ENCODE measurements at places on chromosomes 6 and 20.

- no peak for DNase-seq
These were observed 33.9 kb downstream of the SCAF8 start for GRCh38 chr6:154767003-154767723.

DNA sequence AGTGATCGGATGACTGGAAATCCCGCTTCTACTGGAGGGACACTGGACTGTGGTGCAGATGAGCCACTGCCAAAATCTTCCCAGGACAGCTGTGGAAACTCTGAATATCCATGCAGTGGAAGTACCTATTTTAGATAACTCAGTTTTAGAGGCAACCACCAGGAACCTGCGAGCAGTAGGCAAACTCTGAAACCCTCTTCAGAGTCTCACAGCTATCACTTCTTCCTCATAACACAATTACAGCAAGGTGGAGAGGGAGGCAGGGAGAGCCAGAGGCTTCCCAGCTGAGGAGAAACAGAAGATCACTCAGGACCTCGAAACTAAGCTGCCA is 322.8 kb upstream of the NT5E start:
- DNase-seq: no peak

DNA sequence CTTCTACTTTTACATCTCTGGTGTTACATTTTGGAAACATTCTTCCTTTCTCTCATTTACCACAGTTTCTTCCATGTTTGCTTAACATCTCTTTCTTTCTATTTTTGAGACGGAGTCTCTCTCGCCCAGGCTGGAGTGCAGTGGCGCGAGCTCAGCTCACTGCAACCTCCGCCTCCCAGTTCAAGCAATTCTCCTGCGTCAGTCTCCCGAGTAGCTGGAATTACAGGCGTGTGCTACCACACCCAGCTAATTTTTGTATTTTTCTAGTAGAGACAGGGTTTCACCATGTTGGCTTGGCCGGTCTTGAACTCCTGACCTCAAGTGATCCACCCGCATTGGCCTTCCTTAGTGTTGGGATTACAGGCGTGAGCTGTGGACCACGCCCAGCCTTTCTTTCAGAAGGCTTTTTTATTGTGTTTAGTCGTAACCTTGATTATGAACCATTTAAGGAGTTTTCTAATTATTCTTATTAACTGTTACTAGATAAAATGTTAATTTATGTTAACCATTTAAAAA is 27.8 kb downstream of the MAP3K4 start:
- DNase-seq: no peak

GRCh38 chr6:16154904-16155303 is 26.0 kb downstream of the MYLIP start:
- DNase-seq: no peak

DNA sequence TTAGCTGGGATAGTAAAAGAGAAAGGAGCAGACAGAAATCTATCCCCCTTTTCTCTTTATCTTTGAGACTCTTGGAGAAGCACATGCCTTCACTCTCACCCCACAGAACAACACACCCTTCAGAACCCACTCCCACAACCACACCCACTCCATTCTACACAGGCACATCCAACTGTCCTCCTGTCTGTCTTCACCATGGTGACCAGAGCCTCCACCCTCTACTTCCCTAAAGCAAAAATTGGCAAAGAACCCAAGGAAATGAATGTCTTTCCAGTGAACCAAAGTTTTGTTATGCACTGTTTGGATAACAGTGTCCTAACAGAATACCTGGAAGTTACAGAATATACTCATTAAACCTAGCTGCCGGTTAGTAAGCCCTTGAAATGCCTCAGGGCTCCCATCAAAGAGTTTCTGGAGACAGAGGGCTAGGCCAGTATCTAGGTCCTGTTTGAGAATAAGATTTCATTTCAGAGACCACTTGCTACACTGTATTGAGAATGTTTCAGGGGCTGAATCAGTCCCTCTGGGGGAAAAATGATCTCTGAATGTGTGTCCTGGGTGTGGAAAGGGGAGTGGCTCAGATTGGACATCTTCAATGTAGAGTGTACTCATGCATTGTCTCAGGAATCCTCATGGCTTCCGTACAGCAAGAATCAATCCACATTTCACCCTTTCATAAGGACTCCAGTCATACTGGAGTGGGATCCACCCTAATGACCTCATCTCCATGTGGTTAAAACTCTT is 101.1 kb downstream of the LY86 start:
- DNase-seq: no peak

DNA sequence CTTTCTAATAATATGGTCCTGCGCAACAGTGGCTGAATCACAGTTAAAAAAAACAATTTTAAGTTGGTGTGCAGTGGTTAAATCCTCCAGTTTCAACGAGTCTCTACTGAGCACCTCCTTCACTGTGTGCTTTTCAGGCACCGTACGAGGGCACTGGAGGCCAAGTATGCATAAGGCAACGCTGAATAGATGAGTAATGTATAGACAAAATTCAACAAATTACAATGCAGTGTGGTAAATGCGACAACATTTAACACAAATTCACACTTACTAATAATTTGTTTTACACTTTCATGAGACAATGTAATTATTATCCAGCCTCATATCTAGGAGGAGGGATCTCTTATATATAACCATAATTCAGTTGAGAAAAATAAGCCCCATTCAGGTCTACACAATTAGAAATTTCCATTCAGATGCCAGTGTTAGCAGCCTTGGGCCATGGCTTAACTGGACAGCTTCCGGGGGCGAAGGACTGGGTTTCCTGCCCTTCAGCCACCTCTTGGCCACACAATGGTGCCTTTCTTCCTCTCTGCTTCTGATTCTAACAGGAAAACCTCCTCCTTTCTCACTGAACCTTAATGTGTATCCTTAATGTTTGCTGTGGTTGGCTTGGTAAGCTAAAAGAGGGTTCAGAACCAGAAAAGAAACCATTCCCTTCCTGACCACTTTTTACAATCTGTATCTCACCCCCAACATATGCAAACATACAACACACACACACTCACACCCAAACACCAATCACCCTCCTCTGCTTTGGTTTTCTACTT is 51.9 kb downstream of the B4GALT5 start:
- DNase-seq: no peak

DNA sequence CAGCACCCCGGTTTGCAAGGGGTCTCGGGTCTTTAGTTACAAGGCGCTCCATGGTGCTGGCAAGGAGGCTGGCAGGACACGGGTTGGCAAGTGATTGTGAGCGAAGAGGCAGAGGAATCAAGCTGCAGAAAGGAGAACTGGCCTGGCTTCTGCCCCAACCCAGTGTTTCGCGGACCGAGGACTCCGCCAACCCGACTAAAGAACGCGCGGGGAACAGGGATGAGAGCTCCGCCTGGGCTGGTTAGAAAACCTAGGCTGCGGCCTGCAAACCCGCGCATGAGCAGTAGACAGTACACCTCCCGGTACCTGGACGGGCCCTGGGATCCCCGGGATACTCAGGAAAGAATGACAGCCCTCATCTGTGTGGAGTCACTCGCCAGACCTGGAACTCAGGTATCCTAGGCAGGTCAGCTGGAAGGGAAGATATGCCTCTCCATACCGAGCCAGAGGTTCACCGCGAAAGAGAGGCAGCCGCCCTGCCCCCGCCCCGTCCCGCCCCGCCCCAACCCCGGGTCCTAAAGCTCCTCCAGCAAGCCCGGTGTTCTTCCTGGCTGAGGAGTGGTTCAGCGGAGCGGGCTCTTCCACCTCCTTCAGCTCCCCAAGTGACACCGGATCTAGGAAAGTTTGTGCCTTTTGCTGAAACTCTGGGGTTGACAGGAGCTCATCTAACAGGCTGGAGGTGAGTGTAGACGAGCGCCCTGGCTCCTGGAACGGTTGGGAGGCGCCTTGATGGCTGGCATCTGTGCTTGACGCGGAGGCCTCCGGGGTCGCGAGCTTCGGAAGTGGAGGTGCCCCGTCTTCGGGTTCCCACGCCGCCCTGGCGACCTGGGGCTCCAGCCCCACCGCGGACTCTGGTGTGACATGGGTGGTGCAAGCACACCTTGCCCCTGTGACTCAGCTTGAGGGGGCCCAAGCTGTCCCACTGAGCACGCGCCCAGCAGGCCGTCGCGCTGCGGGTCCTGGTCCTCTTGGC is 1847.3 kb upstream of the DEFB115 start:
- no peak for DNase-seq

- no peak for DNase-seq
These were observed 11.7 kb downstream of the PTPRK start for GRCh38 chr6:128508588-128509296.

DNA sequence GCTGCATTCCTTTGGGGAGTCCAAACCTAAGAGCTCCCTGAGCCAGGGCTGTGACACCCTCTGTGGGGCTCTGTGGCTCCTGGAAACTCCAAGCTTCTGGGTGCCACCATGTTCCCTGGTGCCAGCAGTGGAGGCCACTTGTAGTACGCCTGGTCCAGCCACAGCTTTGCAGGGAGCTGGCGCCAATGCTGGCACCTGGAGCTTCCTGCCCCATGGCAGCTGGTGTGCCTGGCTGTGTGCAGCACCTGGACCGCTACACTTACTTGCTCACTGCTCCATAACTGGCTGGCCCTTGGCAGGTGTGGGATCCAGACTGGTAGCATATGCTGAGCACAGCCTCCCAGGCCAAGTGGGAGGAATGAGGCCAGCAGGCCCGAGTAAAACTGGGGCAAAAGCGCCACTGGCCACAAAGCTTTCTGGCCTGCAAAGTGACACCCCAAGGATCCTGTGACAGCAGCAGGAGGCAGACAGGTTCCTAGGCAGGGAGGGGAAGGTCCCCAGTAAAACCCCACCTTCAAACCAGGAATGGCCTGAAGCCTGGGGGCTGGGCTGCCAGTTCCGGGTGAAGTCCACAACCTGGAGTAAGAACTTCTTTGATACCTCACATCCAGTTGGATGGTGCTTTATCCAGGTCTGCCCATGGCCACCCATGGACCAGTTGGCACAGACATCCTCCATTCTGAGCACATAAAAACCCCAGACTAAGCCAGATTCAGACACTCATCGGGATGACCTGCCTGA is 461.0 kb downstream of the TBC1D32 start:
- no peak for DNase-seq

DNA sequence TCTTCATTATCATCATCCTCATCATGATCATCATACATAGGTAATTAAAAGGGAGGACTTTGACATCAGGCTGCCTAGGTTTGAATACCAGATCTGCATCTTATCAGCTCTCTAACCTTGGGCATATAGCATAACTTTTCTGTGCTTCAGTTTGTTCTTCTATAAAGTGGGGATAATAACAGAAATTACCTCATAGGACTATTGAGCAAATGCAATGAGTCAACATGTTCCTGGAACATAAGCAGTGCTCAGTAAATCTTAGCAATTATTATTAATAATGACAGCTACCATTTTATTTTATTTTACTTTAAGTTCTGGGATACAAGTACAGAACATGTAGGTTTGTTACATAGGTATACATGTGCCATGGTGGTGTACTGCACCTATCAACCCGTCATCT is 7.2 kb downstream of the C20orf202 start:
- no peak for DNase-seq

GRCh38 chr20:62316331-62317166 is 13.8 kb downstream of the ADRM1 start:
- no peak for DNase-seq

DNA sequence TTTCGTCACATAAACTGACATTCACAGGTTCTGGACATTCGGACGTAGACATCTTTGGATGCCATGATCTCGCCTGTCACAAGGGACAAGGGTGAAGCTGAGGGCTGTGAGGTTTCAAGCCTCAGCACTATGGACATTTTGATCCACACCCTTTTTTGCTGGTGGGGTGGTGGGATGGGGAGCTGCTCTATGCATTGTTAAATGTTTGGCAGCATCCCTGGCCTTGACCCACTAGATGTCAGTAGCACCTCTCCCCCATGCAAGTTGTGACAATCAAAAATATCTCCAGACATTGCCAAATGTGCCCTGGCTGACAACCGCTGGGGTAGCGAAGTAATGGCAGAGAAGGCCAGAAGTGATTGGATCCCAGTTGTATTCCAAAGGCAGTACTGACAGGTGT is 229.4 kb downstream of the TSHZ2 start:
- no peak for DNase-seq

- no peak for DNase-seq
These were observed 305.4 kb downstream of the FARS2 start for GRCh38 chr6:5566718-5567117.

- no peak for DNase-seq
These were observed 74.9 kb downstream of the FOXO3 start for GRCh38 chr6:108635505-108636226.

- DNase-seq: no peak
These were observed 521 bp downstream of the CDK5RAP1 start for GRCh38 chr20:33400812-33401183.

DNA sequence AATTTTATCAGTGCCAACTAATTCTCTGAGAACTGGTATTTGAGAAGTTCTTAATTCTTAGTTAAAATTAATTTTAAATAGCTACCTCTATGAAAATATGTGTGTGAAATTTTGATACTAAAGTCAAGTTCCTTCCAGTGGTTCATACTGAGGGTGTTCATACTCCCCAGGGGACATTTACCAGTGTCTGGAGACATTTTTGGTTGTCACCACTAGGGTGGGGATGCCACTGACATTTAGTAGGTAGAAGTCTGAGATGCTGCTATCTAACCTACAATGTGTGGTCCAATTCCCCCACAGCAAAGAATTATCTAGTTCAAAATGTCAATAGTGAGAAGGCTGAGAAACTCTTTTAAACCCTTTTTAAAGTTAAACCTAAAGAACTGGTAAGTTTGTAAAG is 463.8 kb downstream of the ADGRB3 start:
- no peak for DNase-seq

- DNase-seq: no peak
These were observed 5.2 kb upstream of the HINT3 start for GRCh38 chr6:125951323-125951722.

DNA sequence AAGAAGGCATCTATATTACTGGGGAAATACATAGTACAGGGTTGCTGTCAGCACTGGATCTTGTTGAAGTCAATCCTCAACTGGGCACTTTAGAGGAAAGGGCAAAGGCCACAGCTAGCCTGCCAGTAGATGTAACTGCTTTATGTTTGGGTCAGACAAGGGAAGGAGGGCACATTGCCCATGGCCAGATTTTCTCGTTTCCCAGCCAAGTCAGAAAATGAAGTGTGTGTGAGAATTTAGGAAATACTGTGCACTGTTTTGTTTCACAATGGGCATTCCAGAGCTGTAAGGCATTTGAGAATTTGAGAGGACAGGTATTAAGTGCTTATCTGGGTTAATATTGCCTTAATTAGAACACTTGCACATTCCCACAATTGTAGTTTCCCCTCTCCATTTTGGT is 183.9 kb upstream of the MCHR2 start:
- no peak for DNase-seq

DNA sequence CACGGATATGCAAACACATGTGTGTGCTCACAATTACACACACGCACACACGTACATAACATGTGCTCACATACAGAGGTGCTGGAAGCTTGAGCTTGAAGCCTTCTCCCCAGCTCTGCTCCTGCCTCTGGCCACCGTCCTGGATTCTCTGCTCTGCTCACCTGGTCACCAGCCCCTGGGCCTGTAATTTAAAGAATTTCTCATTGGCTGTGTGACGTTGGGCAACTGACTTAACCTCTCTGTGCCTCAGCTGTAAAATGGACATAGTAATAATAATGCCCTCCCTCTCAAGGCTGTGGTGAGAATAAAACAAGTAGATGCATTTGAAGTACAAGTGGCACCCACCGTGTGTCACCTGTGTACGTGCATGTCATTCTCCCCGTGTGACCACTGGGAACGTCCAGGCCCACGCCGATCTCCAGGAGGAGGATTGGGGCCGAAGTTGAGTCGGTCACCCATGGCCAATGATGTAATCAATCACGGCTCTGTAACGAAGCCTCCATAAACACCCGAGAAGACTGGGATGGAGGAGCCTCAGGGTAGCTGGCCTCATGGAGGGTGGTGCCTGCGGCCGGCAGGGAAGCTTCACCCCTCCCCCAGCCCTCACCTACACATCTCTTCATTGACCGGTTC is 160.9 kb upstream of the AFDN start:
- no peak for DNase-seq

- DNase-seq: no peak
These were observed 33.6 kb downstream of the SLC2A10 start for GRCh38 chr20:46743088-46743487.

All from stimulated activated CD8-positive, alpha-beta memory T cell treated with anti-CD3 and anti-CD28 coated beads, Interleukin-7, amount 100 ng/mL, for 1 hour (primary cell).